ENCODE measurements at places on chromosomes 11 and 22.

GRCh38 chr11:130720232-130721022 is 195.9 kb downstream of the SNX19 start:
- DNase-seq: no peak

DNA sequence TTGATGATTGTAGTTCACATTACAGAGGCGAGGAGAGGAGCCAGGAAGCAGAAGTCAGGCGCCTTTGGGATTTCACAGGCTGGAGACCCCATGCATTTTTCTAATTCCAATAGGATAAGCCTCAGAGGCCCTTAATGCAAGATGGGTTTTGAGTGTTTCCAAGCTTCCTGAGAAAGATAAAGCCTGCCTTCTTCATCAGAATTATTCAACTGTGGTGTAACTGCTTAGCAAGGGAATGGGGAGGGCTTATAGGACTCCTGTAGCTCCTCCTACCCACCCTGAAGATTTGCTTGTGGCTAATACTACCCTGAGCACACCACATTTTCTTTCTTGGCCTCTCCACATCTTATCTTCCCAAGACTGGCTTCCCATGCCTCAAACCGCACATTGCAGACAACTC is 151.1 kb upstream of the ISX start:
- peak; percentile 23 for DNase-seq

GRCh38 chr11:61973476-61974162 is 6.2 kb upstream of the FTH1 start:
- no peak for DNase-seq

- no peak for DNase-seq
Measured at GRCh38 chr11:21464601-21465193, 728.2 kb upstream of the ANO5 start.

GRCh38 chr22:29994027-29994715 is 86.1 kb upstream of the HORMAD2 start:
- no peak for DNase-seq

DNA sequence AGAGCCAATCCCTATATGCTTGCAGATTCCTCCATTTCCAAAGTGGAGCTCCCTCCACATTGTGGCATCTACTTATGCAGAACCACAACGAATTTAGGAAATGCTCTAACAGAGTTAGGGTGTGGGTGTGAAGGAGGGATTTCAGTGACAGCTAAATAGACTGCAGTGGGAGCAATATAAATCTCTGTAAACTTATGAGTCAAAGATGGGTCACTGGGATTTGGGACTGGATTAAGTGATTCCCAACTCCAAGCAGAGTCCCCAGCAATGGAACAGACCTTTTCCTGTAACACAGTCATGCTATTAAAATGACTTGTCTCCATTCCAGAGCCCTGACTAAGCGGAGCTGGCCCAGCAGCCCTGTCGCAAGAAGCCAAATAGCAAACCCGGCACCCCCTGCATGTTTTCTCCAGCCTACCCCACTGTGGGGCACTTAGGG is 36.6 kb downstream of the RPL27A start:
- DNase-seq: peak; percentile 70

DNA sequence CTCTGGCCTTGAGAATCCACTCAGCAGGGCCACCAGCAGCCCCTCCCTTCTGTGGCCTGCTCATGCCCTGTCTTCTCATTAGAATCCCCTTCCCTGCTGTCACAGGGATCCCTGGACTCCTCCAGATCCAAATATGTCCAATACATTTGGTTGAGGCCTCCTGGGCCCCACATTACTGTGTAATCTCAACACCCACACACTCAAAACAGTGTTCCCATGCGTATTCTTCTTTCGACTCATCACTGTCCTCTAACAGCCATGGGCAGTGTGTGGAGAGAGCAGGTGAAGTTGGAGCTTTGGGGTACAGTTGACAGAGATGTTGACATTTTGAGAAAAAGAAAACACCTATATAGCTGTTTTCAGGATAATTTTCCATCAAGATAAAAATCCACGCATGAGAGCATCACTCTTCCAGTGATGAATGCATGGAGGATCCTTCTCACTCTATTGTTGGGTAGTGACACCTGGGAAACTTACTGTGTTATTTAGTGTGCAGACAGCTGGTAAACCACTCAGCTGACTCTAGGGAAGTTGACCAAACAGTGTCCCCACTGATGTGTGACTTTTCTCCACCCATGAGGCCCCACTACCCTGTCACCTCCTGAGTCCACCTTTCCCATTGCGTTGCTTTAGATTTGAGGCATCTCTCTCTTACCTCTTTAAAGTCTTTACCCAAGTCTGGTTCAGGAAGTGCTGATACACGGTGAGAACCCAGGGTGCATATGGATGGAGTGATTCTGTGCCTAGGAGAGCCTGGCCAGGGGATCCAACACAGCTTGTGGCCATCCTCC is 28.7 kb upstream of the VPREB1 start:
- DNase-seq: no peak

DNA sequence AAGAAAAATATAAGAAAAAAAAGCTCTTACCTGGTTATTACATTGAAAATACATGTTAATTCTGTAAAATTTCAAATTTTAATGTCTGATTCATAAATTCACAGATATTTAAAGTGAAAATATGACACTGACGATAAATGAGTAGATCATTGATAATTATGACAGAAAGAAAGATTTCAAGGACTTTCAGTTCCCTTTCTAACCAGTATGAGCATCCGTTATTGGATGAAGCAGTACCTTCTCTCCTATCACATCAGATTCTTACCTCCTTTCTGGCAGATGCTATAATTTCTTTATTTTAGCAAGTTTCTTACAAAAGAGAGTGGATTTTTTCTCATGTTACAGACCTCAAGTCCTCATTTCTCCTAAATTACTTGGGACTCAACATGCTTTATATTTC is 847.3 kb downstream of the JRKL start:
- no peak for DNase-seq

- DNase-seq: no peak
Measured at GRCh38 chr22:43819931-43820640, 8.0 kb upstream of the EFCAB6 start.

GRCh38 chr11:117218133-117218915 is 13.5 kb downstream of the PCSK7 start:
- peak; percentile 0 for DNase-seq

DNA sequence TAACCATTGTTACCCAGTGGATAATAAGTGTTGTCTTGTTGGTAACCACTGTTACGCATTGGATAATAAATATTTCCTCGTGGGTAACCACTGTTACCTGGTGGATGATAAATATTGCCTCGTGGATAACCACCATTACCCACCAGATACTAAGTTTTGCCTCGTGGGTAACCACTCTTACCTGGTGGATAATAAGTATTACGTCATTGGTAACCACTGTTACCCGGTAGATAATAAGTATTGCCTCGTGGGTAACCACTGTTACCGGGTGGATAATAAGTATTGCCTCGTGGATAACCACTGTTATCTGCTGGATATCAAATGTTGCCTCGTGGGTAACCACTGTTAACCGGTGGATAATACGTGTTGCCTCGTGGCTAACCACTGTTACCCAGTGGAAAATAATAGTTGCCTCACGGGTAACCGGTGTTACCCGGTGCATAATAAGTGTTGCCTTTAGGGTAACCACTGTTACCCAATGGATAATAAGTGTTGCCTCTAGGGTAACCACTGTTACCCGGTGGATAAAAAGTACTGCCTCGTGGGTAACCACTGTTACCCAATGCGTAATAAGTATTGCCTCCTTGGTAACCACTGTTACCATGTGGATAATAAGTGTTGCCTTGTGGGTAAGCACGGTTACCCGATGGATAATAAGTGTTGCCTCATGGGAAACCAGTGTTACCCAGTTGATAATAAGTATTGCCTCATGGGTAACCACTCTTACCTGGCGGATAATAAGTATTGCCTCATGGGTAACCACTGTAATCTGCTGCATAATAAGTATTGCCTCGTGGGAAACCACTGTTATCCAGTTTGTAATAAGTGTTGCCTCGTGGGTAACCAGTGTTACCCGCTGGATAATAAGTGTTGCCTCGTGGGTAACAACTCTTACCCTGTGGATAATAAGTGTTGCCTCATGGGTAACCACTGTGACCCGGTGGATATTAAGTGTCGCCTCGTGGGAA is 21.9 kb upstream of the NXPE4 start:
- no peak for DNase-seq

DNA sequence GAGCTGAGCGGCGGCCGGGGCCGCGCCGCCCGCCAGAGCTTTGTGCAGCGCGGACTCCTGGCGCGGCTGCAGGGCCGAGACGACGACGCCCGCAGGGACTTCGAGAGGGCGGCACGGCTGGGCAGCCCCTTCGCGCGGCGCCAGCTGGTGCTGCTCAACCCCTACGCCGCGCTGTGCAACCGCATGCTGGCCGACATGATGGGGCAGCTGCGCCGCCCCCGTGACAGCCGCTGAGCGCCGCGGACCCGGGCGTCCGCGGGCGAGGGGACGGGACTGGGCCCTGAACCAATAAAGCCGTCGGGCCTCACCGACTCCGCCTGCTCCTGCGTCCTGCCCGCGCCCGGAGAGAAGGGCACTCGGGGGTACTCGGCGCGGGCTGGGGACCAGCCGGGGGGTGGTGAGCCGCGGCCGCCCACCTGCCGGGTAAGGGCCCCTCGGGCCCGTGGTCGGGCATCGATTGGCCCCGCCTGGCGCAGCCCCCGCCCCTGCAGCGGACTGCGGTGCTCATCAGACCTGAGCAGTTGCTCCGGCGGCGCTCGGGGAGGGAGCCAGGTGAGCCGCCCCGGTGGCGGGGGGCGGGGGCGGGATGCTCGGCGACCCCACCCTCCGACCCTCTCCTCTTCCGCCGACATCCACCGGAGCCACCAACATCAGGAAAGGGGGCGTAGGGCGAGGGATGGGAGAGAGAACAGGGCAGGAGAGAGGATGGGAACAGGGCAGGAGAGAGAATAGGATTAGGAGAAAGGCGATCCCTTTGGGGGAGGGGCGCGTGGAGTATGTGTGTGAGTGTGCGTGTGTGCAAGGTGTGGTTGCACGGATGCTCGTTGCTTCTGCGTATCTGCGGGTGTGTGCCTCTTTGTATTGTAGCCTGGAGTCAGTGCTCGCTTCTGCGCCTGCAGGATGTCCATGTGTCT is at the start of gene TMEM25:
TMEM25 (plus strand) TSS at position 510 of the 914 bp plus-strand sequence. CDS start 610 bp downstream, outside the sequence.
- DNase-seq: peak; percentile 86

GRCh38 chr11:132100583-132100982 is 730.2 kb downstream of the NTM start:
- DNase-seq: no peak

- DNase-seq: no peak
Measured at GRCh38 chr22:23164091-23164490, 16.2 kb upstream of the BCR start.

Data from hepatocyte (in vitro differentiated cells).